ENCODE measurements at places on chromosomes 2 and 18.

DNA sequence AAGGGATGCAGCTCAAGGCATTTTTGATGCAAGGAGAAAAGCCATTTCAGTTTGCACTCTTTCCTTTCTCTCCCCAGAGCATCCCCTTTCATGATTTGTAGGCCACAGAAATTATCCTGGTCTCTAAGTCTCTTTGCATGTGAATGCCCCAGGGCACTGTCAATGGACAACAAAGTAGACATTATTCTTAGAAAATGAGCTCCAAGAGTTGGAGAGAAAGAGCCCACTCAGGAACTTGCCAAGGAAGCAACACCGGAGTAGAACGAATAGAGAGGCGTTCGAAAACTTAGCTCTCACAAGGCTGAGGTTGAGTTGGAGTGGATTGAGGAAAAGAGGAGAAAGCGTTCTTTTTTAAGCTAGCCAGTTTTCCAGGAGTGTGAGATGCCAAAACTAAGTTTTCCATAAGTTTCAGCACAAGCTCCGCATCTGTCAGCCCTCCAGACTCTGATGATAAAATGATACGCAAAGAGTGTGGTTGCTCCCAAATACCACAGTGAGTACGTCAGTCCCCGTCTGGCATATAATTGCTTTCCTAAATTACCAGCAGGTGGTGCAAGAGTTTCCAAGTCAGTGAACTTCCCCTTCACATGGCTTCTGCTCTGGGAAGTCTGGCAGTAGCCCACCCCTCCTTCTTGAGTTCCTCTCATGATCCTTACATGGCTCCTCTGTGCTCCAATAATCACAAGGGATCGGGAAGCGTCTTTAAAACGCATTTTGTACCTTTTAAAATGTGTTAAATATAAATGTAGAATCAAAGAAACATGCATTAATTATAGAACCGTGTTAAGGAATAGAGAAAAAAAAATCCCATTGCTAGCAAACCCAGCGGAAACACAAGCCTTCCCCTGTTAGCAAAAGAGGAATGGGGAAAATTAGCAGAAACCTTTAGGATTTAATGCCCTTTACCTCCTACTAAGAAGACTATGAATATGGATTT, 1060.6 kb upstream of the FANCL start:
- DNase-seq: no peak

GRCh38 chr2:241618296-241618805, 18.6 kb downstream of the THAP4 start:
- no peak for DNase-seq

GRCh38 chr2:190205657-190206056, 114.0 kb downstream of the HIBCH start:
- DNase-seq: no peak

DNA sequence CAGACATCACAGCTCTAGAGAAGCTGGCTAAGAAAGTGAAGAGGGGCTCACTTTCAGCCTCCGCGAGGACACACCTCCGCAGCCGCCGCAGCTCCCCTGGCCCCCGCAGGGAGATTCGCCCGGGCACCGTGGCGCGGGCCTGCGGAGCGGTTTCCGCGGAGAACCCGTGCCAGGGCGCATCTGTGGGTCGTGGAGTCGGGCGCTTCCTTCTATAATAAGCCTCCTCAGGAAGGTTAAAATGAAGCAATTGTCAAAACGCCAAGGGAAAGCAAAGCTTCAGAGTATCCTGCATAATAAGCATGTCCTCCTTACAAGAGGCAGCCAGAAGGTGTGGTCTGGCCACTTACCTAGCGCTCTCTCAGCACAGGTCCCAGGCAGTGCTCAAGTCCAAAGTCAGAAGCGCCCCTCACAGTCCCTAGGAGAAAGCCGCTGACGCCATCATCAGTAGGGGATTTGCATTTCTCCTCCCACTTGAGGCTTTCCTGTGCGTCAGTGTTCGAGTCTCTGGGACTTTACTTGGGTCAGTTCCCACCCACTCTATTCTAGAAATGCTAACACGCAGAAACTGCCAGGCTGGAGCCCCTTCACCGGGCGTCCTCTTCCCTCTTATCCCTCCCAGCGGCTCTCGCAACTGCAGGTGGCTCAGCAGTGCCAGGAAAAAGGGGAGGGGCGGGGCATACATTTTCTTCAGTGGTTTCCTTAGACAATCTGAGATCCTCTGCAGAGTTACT, at the start of gene STAT4:
STAT4 (minus strand) TSS at position 395 of the 731 bp plus-strand sequence. CDS start 2,791 bp downstream, outside the sequence.
- DNase-seq: peak; percentile 81

GRCh38 chr2:239661334-239662312, 260.8 kb upstream of the HDAC4 start:
- no peak for DNase-seq

- no peak for DNase-seq
Measured at GRCh38 chr2:159904959-159905305, 106.9 kb upstream of the CD302 start.

GRCh38 chr2:3127710-3128109, 249.9 kb downstream of the EIPR1 start:
- DNase-seq: no peak

DNA sequence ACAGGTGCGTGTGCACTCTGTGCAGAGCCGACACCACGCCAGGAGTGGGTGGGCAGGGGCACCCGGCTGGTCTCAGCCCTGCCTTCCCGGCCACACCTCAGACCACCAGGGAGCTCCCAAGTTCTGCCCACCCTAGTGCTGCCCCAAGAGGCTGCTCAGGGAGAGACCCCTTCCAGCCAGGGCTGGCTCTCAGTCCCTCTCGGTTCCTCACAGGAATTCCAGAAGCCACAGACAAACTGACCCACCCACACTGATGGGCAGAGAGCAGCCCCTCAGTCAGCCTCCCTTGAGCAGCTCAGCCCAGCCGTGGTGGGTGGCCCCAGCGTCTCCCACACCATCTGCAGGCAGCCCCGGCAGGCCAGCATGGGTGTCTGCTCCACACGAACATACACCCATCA, 33.8 kb downstream of the GPC1 start:
- peak; percentile 20 for DNase-seq

DNA sequence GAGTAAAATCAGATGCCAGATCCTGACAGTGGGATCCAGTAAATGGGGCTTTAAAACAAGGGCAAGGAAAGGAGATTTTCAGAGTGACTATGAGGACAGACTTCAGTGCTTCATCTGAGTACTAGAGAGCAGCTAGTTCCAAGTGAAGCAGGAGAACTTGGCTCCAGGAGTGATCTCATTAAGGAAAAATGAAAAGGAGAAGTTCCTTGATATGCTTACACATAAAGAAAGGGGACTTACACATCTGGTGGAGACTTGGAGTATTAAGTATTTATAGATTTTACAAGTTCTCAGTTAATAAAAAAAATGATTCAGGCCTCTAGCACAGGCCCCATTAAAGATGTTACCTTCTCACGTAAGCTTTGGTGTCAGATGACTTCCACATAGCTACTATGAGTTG, 105.8 kb downstream of the ICOS start:
- no peak for DNase-seq

GRCh38 chr2:53334610-53335009, 433.0 kb upstream of the CHAC2 start:
- DNase-seq: no peak

- no peak for DNase-seq
Measured at GRCh38 chr18:48742706-48743475, 204.1 kb downstream of the CTIF start.

DNA sequence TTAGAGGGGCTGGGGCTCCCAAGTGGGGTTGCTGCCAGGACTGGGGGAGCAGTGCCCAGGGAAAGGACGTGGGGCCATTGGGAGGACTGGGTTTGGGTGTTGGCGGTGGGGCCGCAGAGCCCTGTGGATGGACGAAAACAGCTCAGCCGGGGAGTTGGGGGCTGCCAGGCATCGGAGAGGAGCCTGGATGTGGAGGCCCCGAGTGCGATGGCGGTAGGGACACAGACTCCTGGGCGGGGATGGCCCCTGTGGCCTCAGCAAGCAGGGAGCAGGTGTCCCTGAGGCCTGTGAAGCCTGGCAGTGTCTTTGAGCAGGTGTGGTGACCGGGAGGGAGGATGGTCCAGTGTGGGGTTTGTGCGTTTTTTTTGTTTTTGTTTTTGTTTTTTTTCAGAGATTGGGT, 13.3 kb downstream of the CTDP1 start:
- DNase-seq: no peak

- no peak for DNase-seq
Measured at GRCh38 chr2:198417836-198418235, 613.4 kb downstream of the PLCL1 start.

DNA sequence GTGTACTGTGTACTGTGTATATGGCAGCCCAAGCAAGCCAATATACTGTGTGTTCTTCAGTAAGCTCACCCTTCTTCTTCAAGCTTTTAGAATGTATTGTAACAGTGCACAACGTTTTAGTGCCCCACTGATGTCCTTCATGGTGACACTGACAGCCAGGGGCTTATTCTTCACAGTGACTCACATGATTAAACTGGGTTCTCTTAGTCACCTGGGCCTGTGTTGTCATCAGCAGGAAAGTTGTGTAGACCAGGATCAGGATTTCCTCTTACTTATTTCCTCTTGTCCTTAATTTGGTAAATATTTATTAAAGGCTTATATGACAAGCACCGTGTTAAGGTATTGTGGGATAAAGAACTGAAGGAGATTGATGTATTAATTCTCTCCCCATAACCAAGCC, 67.9 kb upstream of the THOC1 start:
- no peak for DNase-seq

DNA sequence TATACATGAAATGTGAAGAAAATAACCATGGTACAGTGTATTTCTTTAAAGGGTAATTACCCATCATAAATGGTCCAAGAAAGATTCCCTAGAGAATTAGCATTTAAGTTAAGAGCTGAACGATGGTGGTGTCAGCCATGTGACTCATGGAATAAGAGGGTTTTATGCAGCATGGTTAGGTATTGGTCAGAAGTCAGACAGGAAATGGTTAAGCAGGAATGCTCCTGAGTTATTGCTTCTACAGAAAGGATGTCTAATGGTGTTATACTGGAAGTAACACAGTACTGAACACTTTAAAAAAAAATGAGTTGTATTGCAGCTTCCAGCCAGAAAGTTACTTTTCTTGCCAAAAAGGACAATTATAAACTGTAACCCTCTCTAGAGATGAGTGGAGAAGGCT, 72.7 kb upstream of the UBE2E3 start:
- no peak for DNase-seq

DNA sequence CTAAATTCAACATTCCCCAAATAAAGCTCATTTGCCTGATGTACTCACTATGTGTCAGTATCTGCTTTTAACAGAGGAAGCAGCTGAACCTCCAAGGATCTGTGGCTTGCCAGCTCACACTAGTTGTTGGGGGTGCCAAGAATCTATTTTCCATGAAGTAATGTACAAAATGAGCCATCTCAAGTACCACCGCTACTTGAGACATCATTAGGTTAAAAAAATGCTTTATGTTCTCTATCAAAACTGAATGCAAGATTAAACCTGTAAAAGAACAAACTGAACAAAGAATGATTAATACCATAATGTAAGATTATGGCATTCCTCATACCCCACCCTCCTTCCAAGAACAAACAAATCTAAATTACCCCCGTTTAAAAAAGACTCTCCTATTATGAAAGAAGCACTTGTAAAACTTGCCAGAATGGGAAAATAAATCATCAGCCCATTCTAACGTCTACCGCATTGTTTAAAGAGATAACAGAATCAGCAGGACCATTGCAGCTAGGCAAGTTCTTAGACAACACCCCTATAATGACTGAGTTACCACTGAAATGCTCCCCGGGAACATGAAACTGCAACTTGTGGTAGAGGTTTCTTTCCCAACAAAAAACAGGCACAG, 471.6 kb downstream of the DLGAP1 start:
- no peak for DNase-seq

DNA sequence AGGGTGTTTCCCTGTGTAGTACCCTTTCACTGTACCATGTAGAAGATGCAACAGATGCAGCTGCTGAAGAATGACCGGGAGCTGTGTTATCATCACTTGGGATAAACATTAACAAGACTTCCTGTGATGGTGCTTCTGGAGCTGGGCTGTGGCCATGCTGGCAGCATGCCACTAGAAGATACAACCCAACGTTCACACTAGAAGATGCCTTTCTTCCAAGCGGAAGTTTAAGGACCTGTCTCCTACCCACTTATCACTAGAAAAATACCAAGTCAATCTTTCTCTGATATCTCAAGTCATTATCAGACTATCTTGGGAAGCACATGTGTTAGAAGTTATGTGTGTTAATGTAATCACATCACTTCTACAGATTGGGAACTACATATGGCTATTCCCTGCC, 953.5 kb downstream of the CNTNAP5 start:
- DNase-seq: no peak

- DNase-seq: peak; percentile 24
Measured at GRCh38 chr18:48804856-48805610, 145.7 kb downstream of the SMAD7 start.

- no peak for DNase-seq
Measured at GRCh38 chr2:207956771-207957170, 68.6 kb downstream of the PLEKHM3 start.

DNA sequence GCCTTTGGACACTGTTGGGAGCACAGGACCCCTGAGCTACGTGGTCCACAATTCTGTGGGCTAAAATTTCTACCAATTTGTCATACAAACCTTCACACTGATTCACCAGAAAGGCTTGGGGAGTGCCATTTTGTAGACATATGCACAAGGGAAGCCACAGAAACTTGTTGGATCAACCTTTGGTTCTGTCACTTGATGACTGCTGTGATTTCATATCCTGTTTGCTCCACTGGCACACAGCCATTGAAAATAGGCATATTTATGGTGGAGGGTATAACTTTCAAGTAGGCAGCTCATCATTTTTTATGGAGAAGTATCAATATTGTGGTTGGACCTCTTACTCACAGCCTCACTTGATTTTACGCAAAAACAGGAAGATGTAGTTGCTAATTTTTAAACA, 10.5 kb downstream of the NAPG start:
- no peak for DNase-seq

- no peak for DNase-seq
Measured at GRCh38 chr18:75752740-75753263, 325.3 kb upstream of the SMIM21 start.

- DNase-seq: no peak
Measured at GRCh38 chr18:74438091-74438490, 19.0 kb downstream of the DIPK1C start.

GRCh38 chr2:66581339-66582103, 146.6 kb downstream of the MEIS1 start:
- no peak for DNase-seq

DNA sequence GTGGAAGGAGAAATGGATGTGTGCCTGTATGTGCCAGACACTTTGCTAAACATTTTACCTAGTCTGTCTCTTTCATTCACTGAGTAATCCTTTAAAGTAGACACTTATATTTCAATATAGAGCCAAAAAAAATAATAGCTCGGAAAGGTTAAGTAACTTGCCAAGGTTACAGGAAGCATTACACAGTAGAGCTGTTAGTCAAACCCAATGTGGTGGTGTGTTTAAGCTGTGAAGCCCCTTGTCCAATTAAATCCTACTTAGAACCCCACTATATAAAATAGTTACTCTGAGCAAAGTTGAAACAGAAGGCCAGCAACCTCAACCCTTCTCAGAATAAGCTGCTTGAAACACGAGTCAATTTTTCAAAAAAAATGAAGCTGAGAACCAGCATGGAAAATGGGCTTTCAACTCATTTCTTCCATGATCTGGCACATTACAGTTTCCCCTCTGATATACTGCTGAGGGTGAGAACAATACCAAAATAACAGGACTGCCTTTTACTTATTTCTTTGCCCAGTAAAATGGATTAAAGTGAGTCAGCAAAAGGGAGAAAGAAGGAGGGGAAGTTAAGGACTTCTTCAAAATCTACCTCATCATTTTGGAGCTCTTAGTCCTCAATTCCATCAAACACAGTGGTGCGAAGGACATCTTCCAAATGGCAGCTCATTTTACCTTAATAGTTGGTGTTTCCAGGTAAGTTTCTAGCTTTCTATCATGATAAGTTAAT, 7.9 kb downstream of the RDH14 start:
- DNase-seq: no peak

- no peak for DNase-seq
Measured at GRCh38 chr18:23588836-23589560, 2.7 kb upstream of the NPC1 start.

GRCh38 chr18:22166069-22166950, 3.1 kb upstream of the GATA6 start:
- DNase-seq: no peak
